ENCODE measurements at places on chromosomes 3 and 15. TPM values are rescaled to one million over a fixed set of nuclear protein-coding genes. Genes with fewer than 3 reads are reported as not detected.

RPL35A gene
- 695 TPM for total RNA-seq

IQCF5 gene
- total RNA-seq, result not detected

CCRL2 gene
- 6.4 TPM for total RNA-seq

TRPM1 gene
- total RNA-seq, result 0.25 TPM

SOX14 gene
- not detected for total RNA-seq

ARNT2 gene
- total RNA-seq, result under 0.01 TPM

AHSG gene
- not detected for total RNA-seq

MAGEL2 gene
- under 0.01 TPM for total RNA-seq

LAMB2 gene
- 470 TPM for total RNA-seq

ZCWPW2 gene
- total RNA-seq, result 0.13 TPM

ITIH1 gene
- total RNA-seq, result not detected

GOLGA8M gene
- 0.35 TPM for total RNA-seq

CASR gene
- total RNA-seq, result not detected
